ENCODE measurements at places on chromosomes 11 and 22.

DNA sequence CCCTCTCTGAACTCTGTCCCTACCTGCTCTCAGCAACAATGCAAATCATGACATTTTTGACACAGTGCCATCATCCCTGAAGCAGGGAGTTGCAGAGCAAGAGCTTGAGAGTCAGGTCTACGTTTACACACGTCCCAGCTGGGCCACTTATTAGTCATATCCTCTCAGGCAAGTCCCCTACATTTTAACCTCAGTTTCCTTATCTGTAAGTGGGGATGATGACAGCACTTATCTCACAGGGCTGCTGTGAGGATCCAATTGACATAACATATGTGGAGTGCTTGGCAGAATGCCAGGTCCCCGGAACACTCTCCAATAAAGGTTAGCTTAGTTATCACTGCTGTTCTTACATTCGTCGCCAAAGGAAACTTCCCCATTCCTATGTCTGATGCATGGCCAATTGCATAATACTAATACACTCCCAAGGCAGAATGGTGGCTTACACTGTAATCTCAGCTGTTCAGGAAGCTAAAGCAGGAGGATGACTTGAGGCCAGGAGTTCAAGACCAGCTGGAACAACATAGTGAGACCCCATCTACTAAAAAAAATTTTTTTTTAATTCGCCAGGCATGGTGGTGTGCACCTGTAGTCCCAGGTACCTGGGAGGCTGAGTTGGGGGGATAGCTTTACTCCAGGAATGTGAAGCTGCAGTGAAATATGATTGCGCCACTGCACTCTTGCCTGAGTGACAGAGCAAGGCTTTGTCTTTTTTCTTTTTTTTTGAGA lies 16.6 kb downstream of the ASCC2 start:
- DNase-seq = peak; percentile 30

DNA sequence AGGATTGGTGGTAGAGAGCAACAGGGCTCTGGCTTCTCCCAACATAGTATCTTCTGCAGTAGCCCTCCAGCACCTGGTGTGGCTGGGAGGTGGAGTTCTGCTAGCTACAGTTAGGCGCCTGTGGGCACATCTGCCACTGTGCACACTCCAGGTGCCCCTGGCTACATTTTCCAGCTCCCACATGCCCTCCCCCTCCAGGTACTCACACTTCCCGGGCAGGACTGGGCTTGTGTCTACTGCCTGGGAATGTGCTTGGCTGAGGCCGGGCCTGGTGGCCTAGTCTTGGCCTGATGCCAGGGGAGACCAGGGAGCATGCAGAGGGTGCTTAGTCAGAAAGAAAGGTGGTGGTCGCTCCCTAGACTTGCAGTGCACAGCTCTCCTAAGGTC lies 15.8 kb downstream of the PHLDB1 start:
- DNase-seq = no peak

DNA sequence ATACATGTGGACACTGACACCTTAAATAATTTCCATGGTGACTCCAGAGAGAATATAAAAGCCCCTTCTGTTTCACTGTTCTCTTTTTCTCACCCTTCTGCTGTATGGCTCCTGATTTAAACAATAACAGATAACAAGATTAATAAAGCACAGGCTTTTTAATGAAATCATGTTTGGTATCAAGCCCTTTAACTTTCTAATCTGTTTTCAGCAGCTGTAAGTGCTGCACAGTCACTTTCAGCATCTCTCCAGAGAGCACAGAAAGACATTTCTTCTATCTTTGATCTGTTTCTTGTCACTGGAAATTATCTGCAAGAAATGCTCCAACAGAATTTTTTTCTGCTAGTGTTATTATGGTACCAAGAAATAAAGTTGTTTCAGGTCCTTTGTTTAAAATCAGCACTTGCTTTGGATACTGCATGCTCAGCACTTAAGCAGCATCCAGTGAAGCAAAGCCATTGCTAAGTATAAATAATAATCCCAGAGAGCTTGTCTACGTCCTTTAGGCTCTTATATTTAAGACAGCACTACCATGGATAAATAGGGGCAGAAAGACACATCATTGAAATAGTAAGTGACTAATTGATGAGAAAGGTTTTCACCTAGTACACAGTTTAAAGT lies 134.2 kb upstream of the CARD18 start:
- DNase-seq = no peak

DNA sequence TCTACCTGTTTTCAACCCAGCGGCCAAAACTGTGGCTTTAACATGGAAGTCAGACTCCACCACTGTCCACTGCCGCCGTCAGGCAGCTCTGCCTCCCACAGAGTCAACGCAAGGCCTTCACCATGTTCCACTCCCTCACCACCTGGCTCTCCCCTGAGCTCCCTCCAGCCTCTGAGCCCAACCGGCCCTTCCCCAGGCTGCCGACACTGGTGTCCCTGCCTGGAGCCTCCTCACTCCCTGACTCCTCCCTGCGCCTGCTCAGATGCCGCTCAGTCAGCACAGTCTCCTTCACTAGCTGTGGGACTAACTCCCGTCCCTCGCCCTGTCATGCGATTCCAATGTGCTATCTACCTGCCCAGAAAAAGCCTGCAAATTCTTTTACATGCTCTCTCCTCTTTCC lies 16.3 kb downstream of the SULT4A1 start:
- no peak for DNase-seq

DNA sequence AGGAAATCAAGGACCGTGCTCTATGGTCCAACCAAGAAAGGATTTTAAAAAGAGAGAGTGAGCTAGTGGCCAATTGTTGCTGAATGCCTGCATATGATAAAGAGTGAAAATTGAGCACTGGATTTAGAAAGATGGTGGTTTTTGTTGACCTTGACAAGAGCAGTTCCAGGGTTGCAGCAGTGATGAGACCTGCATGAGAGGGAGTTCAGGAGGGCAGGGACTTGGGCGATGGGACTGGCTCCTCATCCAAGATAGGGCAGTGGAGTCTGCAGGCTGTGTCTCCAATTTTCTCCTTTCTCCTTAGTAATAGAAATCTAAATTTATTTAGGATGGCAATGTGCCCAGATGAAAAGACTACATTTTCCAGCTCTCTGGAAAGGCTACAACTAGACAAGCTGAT lies 94.0 kb upstream of the B3GAT1 start:
- DNase-seq = no peak

- DNase-seq = no peak
These were observed 18.9 kb upstream of the LYVE1 start for GRCh38 chr11:10587388-10587787.

DNA sequence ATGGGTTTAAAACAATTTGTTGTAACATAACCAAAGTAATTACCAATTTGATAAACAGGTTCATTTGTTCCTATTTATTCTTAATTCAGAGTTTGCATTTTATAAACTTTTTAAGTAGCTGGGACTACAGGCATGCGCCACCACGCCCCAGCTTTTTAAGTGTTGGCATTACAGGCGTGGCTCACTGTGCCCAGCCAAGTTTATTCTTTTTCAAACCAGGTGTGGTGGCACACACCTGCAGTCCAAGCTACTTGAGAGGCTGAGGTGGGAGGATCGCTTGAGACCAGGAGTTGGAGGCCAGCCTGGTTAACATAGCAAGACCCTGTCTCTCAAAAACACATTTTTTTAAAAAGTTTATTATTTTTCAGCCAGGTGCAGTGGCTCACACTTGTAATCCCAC lies 19.1 kb downstream of the PPFIA1 start:
- DNase-seq = no peak

- DNase-seq = no peak
These were observed 4.0 kb downstream of the APOL4 start for GRCh38 chr22:36197514-36198146.

DNA sequence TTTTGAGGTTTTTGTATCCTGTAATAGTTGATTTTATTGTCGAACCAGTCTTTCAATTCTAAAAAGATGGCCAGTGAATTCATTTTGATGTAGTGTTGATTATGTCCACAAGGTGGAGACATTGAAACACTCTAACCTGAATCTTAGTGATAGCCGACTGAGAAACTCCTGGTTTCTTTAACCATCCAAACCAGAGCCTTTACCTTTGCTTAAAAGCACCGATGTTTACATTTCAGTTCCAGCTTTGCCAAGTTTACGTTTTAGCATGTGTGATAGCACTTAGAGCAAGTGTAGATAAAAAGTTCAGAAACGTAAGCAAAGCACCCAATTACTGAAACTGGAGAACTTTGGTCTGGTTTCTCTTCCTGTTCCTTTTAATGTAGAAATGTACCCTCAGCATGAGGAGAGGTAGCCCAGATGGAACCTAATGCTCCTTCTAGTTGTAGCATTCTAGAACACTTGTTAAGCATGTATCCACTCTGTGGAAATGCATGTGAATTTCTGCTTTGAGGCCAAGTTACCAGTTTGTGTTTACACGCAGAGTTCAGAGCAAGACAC lies 208.6 kb downstream of the DBX1 start:
- DNase-seq = no peak

- peak; percentile 22 for DNase-seq
These were observed 7.1 kb downstream of the PRPF19 start for GRCh38 chr11:60899046-60899936.

DNA sequence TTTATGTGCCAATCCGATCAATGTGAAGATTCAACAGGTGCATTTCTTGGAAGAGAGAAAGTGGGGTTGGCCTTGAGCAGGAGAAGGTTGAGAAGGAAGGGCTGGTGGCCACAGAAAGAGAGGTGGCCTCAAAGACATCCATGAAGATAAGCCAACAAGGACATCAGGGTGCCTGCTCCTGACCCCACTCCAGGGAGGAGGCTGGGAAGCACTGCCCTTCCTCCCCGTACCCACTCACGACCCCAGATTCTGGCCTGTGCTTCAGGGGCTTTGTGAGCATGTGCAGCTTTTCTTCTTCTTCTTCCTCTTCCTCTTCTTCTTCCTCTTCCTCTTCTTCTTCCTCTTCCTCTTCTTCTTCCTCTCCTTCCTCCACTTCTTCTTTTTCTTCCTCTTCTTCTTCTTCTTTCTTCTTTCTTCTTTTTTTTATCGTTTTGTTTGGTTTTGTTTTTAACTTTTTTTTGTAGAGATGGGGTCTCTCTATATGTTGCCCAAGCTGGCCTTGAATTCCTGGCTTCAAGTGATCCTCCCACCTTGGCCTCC lies 30.3 kb downstream of the DKK3 start:
- no peak for DNase-seq

DNA sequence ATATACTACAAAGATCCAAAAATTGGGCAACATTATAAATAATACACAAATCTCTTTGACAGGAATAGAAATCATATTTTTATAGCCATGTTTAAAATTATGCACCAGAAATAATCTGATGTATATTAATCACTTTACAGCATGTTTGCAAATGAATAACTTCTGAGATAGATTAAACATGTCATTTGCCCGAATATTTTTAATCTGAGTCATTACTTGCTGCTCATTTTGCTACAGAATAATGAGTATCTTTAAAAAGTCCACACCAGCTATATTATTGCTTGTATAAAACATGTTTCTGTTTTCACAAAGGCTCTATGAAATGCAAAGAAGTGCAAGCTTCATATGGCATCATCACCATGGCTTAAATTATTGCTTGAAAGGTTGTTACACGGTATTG lies 336.8 kb downstream of the GUCY1A2 start:
- no peak for DNase-seq

GRCh38 chr11:47398551-47398950 lies 9.8 kb upstream of the SLC39A13 start:
- DNase-seq = no peak

GRCh38 chr11:22405377-22405776 lies 67.2 kb downstream of the SLC17A6 start:
- no peak for DNase-seq

- DNase-seq = no peak
These were observed 842 bp upstream of the SIGIRR start for GRCh38 chr11:415640-416041.

DNA sequence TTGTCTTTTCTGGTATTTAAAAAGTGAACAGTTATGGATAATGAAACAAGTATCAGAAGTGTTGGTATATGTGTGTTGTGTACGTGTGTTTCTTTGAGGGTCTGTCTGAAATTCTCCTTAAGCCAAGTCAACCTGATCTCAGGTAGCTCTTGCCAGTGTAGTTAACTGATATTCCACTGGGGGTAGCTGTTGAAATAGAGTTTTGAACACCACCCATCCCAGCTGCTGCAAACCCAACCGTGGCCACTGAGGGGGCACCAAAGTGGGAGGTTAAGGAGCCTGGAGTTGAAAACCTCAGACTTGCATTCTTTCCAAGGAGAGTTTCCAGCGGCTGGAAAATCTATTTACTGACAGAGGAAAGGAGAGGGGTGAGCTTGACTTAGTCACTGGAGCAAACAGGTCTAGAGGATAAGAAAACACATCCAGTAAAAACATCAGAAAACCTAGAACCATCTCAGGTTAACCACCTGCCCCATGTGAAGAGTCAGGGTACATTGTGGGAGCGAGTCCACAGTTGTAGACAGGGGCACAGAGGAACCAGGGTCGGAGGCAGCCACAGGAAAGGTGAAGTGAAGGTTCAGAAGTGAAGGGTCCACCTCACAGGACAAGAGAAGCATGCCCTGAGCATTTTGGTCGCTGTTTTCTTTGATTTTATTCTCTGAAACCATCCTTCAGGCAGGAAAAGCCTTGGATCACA lies 8.8 kb upstream of the CUL5 start:
- peak; percentile 20 for DNase-seq

DNA sequence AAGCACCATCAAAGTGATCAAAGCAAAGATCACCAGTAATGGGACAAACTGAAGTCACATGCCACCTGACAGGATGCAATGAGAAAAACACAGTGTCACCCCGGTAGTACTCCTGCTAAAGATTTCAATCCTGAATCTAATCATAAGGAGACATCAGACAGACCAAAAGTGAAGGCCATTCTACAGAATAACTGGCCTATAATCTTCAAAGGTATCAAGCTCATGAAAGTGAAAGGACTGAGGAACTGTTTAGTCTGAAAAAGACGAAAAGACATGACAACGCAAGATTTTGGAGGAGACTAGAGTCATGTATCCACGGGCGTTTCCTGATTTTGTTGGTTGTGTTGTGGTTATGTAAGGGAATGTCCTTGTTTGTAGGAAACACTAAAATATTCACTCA lies 42.4 kb upstream of the TSKU start:
- DNase-seq = no peak

DNA sequence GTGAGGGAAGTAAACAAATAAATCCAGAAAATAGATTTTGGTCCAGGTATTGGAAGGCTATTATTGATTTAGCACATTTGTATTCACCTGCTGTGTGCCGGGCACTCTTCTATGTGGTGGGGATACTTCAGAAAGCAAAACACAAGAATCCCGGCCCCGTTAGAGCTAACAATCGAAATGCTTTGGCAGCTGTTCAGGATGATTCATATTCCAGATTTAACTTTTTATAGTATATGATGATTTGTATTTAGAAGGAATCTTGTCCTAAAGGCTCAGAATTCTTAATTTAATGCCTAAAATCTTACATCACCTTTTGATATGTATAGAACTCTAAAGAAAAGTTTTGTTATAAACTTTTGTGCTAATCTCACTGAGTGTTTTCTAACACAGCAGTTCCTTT lies 28.0 kb downstream of the ZC3H12C start:
- DNase-seq = no peak

DNA sequence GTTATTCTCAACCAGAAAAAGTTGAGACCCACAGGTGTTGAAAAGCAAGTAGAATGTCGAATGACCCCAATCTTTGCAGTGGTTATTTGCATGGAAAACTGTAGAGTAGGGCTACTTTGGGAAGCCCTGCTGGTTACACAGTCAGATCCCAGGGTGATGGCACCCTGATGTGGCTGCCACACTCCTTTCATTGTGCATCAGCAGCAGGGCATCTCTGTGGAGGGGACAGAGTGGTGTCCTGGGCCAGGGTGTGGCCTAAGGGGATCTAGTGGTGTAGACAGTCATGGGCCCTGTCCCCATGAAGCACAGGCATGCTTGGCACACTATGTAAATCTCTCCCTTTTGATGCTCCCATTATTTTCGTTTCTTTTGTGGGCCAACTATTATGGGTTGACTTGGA lies 199.4 kb upstream of the NAV2 start:
- no peak for DNase-seq

All from SK-N-MC (cell line).